ENCODE measurements at places on chromosomes 2 and 18.

- DNase-seq = no peak
These were observed 411.6 kb upstream of the ZEB2 start for GRCh38 chr2:144931480-144931879.

DNA sequence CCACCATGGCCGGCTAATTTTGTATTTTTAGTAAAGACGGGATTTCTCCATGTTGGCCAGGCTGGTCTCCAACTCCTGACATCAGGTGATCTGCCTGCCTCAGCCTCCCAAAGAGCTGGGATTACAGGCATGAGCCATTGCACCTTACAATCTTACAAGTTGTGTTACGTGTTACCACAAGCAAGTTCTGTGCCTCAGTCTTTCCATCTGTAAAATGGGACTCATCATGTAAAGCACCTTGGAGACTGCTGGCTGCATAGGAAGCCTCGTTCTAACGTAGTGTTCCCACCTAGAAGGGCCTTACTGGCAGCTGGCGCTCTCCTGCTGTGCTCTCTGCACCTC lies 10.0 kb downstream of the DNAJB2 start:
- no peak for DNase-seq

DNA sequence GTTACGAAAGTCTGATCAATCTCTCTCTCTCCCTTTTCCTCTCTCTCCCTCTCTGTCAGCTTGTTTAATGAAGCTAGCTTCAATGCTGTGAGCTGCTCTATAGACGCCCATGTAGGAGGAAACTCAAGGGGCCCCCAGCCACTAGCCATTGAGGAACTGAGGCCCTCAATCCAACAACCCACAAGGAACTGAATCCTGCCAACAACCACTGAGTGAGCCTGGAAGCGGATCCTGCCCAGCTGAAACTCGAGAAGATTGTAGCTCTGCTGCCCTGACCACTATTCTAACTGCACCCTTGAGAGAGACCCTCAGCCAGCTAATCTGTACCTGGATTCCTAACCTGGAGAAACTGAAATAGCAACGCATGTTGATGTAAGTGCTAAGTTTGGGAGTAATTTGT lies 129.2 kb downstream of the BCL11A start:
- DNase-seq = no peak

DNA sequence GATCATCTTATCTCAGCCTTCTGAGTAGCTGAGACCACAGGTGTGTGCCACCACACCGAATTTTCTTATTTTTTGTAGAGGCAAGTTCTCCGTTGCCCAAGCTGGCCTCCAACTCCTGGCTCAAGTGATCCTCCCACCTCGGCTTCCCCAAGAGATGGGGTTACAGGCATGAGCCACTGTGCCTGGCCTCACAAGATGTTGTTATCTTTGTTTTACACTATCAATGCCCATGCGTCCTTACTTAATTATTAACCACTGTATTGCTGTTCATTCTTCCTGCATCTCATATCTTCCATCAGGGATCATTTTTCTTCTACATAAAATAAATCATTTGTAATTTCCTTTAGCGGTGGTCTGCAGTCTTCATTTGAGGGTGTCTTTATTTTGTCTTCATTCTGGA lies 181.9 kb downstream of the TGIF1 start:
- no peak for DNase-seq

DNA sequence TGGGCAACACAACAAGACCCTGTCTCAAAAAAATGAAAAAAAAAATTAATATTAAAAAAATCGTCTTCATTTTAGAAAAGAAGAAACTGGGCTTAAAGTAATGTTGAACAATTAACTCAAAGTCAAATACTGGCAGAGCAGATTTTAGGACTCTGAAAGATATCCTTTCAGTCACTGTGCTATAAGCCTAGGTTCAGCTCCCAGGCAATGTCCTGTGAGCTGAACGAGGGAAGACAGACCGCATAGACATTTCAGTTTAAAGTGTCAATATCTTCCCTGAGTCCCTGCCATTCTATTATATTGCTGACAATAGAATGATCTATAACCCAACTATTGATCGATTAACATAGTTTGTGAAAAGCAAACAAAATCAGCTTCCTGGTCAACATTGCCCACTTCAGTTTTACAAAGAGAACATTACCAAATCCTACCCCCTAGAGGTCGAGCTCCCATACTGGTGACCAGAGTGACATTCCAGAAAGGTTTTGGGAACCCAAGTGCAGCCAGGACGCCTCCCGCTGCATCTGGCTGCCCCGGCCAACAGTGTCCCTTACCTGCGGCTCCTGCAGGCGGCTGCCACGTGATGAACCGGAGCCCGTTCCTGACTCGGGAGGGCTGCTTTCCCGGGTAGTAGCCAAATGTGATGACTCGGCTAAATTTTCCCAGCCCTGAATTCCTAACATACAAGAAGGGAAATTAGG lies 639 bp downstream of the MRO start:
- no peak for DNase-seq

GRCh38 chr18:41767960-41768359 lies 187.1 kb upstream of the PIK3C3 start:
- no peak for DNase-seq

GRCh38 chr2:17590342-17590911 lies 49.9 kb downstream of the VSNL1 start:
- DNase-seq = no peak

- no peak for DNase-seq
These were observed 228.3 kb downstream of the MYCN start for GRCh38 chr2:16168506-16169264.

- DNase-seq = no peak
These were observed 76.7 kb downstream of the MRPS9 start for GRCh38 chr2:105114551-105114950.

GRCh38 chr2:170139276-170139967 lies 38.5 kb upstream of the MYO3B start:
- DNase-seq = no peak

GRCh38 chr2:171957061-171957460 lies 34.8 kb downstream of the HAT1 start:
- no peak for DNase-seq

- DNase-seq = no peak
These were observed 1.6 kb upstream of the SFTPB start for GRCh38 chr2:85669549-85669948.

DNA sequence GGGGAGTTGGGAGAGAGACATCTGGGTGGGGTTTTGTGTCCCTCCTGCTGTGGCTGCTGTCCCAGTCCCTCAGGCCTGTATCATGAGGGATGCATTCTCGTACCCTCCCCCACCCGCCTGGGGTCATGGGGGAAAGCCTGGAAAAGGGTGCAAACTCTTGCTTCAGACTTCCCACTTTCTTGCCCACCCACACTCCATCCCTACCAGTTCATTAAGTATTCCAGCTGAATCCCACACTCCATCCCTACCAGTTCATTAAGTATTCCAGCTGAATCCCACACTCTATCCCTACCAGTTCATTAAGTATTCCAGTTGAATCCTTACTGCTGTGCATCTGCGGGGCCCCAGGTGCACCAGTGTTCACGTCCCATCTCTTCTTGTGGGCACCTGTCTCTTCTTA lies 116.3 kb downstream of the ACAA2 start:
- no peak for DNase-seq

DNA sequence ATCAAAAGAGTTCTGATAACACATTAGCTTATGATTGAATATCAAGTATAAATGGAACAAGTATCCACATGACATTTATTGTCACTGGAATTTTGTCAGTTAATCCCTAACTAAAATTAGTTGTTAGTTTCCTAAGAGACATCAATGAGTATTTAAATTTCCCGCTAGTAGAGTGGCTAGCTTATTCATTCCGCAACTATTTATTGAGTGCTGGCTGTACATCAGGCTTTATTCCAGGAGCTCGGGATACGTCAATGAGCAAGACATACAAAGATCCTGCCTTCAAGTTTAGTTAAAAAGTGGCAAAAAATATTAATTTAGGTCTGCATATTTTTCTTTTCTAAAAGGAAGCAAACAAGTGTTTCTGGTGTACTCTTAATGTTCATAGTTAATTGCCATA lies 59.3 kb downstream of the PRKRA start:
- DNase-seq = no peak

GRCh38 chr2:137826373-137827372 lies 137.6 kb upstream of the HNMT start:
- no peak for DNase-seq

GRCh38 chr2:33528441-33528950 lies 52.0 kb downstream of the RASGRP3 start:
- no peak for DNase-seq

DNA sequence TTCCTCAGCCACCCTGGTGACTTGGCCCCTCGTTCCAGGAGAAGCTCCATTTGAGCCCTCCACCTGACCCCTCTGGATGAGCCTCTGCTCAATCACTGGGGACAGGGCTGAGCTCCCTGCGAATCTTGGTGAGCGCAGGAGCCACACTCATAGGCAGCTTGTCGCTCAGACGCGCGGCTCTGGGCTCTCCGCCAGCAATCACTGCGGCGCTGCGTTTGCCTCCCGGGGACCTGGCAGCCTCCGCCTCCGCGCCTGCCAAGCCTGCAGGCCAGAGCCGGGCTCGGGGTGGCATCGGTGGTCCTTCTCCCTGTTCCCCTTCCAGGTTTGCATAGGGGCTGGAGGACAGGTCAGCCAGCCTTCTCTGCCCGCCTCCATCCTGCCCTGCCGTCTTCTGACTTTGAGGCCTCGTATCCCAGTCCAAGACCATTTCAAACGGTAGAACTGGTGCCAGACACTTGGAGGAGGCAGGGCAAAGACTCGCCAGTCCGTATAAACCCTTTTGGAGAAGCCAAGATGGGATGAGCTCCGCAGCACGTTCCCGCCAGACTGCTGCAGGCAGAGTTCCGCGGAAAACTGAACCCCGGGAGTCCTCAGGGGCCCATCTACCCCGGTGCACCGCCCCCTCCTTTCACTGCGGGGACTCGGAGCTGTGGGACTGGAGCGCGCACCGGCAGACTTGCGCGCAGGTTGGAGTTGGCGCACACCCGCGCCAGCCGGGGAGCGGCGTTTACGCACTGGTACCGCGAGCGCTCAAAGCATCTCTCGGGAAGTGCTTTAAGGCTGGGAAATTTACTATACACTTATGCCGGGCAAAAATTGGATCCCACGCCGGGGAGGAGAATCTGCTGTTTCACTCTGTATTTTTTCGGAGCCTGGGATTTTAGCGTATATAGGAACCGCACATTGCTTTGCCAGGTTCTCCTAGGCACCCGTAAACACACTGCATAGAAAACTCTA lies 1.1 kb upstream of the TACR1 start:
- DNase-seq = peak; percentile 73

- no peak for DNase-seq
These were observed 71.4 kb upstream of the GLS start for GRCh38 chr2:190809139-190809764.

- no peak for DNase-seq
These were observed 232.0 kb upstream of the NETO1 start for GRCh38 chr18:73099759-73100158.

DNA sequence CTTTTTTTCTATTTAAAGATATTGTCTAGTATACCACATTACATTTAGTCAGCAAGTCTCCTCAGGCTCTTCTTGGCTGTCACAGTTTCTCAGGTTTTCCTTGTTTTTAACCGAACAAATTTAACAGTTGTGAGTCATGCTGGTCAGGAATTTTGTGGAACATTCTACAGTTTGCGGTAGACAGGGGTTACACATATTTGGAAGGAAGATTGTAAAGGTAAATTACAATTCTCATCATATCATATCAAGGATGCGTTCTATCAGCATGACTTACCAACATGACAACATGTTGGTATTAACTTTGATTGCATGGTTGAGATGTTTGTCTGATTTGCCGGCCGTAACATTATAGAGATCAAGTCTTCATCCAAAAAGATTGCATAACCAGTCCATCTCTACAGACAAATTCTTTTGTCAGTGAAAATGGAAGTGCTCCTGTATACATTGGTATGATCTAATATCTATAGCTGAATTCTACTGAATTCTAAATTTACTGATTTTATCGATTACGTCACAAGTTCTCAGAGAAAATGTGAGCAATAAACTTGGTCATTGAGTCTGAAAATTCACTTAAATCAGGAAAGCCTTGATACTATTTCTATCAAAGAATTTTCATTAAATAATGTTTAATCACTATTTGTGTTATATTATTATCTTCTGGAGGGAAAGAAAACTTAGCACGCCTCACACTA lies 664.4 kb upstream of the SLC8A1 start:
- no peak for DNase-seq

GRCh38 chr18:58027341-58027740 lies 16.7 kb upstream of the NEDD4L start:
- DNase-seq = no peak

- no peak for DNase-seq
These were observed 11.0 kb downstream of the FAM210A start for GRCh38 chr18:13715330-13715729.

DNA sequence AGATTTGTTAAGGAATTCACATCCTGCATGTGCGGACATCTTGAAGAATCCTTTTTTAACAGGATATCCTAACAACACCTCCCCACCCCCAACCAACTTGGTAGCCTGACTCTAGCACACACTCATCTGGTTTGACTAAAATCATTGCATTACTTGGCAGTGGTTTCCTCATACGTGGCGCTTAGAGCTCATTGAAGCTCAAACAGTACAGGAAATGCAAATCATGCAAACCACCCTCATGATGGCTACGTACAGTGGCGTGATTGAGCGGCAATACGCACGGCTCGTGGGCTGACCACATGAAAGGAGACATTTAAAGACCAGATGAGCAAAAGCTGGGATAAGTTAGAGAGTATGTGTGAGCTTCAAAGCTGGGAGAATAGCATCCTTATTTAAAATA lies 336.2 kb downstream of the ZEB2 start:
- no peak for DNase-seq

GRCh38 chr18:76497021-76497420 lies 2.0 kb upstream of the ZNF516 start:
- no peak for DNase-seq

DNA sequence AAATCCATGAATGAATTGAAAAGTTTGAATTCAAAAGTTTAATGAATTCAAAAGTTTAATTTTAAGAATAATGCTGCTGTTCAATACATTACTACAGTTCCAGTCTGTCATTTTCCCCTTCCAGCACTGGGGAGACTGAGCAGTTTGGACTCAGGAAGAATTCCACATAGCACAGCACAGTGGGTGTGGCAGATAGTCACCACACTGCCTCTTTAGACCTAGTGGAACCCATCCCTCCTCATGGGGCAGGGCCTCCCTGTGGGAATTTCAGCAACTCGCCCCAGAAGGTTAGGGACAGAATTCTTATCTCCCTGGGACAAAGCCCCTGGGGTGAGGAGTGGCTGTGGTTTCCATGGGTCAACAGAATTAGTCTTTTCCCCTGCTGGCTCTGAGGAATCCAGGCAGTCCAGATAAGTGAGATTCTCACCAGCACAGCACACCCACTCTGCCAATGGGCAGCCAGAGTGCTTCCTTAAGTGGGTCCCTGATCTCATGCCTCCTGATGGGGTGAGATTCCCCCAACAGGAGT lies 442.0 kb upstream of the SYT4 start:
- no peak for DNase-seq

DNA sequence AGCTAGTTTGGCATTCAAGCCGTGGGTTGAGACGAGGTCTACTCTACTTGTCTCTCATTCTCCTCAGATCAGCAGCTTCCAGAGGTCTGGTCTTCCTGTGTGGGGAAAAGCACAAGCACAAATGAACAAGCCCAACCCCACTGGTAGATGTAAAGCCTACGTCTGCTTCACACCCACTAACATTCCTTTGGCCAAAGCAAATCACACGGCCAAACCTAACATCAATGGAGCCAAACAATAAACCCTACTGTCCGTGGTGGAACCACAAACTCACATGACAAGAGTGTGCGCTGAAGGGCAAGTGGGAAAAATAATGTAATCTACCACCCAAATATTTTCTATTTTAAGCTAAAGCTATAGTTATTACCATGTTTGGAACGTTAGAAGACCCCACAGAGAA lies 179.3 kb upstream of the MGAT5 start:
- DNase-seq = no peak

GRCh38 chr2:70988151-70988550 lies 6.5 kb downstream of the TEX261 start:
- DNase-seq = no peak

- DNase-seq = peak; percentile 12
These were observed 146.8 kb upstream of the MSH6 start for GRCh38 chr2:47636176-47636575.

All from left forelimb (tissue), 1 donor.